ENCODE measurements at places on chromosomes 3 and 15.

DNA sequence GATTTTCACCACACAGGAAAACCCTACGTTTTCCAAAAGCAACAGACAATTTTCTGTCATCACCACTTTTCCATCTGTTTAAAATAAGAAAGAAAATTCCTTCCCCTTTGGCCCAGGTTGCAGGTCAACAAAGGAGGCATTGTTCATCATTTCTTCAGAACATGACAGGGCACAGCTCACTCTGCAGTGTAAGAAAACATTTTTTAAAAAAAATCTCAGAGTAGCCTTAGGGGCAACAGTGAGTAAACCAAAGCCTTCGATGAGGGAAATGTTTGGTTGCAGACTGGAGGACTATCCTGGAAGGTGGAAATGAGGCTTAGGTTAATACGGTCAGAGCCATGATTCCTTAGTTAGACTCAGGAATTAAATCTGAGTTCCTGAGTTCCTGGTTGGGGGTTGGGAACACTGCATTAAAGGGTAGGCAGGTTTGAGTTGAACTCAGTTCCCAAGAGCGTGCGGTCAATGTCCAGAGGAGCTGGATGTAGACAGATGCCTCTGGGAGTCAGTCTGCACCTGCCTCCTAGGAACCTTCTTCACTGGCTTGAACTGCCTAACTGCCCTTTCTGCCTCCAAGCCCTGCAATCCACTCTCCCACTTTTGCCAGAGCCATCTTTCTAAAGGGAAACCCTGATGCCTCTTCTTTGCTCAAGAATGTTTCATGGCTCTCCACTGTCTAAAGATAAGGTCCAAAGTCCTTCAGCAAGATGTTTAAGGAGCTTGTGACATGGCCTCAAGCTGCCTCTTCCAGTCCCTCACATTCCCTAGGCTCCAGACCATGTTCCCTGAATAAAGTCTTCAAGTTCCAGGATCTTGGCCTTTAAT lies 3.3 kb upstream of the HES1 start:
- no peak for DNase-seq

- no peak for DNase-seq
Observed at GRCh38 chr15:32979710-32980109, 214.8 kb downstream of the FMN1 start.

DNA sequence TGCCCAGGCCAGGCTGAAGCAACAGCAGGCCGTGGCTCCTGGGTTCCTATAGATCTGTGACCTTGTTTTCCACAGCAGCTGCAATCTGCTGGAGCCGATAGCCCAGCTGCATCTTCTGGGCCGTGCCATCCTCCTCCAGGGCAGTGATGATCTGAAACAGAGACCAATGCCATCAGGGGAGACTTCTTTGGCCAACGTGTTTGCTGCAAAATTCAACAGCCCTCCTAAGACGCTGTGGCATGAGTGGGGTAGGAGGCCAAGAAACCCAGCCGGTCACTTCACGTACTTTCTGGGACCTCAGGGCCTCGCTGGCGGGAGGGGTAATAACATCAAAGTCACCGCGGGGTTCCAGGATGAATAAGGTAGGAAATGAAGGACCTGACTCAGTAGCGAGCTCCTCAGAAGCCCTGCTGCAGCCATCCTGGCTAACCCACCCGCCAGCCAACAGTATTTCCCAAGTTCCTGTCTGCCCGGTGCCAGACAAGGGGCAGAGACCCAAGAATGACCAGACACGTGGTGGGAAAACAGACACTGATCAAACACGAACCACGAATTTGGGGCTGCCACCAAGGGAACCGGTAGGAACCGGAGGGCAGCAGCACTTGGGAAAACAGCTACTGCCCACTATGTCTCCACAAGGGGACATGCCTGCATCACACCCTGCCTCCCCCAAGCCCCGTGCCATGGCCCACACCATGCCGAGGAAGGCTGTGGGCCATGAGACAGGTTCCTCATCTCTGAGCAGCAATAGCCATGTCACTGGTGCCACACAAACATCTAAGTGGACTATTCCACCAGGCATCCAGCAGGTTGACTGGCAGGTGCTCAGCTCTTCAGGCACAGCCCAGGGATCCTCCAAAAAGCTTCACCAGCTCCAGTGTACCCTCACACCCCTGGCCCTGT lies 25.2 kb downstream of the PLXNB1 start:
- no peak for DNase-seq

DNA sequence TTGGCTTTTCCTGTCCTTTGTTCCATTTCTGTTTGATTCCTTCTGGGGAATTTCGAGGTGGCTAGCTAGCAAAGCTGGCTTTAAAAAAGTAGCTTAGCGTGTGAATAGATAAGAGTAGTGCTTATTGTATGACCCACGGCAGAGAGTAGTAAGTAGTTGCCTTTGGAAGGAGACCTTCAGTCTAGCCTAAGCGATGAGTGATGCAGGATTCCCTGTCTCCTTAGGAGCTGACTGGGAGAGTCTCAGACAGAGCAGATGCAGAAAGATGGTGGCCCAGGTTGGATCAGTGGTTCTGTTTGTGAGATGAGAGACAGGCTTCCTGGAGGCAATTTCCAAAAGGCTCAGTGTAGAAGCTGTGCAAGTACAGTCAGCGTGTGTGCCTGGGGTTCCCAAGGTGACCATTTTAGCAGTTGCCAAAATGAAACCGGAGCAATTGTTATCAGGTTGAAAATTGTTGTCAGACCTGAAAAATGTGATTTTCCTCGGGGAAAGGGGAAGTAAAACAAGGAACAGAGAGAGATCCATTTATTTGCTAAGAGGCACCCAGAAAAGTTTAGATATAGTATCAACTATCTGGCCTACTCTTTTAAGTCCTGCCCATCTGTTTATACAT lies 681 bp upstream of the IL5RA start:
- no peak for DNase-seq

DNA sequence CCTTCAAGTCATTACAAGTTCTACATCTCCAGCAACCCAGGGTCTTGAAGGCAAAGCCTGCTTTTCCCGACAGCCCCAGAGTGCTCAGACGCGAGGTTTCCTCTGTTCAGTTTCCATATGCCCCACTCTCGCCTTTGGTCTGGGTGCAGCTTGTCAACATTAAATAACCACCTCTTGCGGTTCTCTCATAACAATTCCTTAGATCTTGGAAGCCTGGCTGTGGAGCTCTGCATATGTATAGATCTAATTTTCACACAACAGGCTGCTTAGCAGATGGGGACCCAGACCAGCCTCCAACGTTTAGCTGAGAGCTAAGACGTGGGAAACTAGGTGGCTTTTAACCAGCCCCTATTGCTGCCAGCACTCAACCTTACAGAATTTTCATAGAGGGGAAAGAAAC lies 295.5 kb downstream of the RPLP1 start:
- no peak for DNase-seq

DNA sequence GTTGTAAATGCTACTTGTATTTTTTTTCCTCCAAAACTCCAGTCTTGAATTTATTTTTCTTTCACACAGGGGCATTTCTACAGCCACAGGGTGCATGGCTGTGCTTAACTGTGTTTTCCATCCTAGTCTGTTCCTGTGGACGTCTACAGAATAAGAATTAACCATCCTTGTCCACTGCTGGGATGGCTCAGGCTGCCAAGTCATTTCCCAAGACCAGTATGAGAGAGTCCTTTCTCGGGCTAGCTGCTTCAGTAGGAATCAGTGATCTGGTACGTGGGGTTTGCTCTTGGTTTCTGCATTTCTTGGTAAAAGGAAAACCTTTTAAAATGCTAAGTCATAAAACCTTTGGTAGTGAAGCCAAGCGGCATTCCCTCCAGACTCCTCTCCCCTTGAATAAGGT lies 29.8 kb downstream of the CHDH start:
- DNase-seq, result no peak

DNA sequence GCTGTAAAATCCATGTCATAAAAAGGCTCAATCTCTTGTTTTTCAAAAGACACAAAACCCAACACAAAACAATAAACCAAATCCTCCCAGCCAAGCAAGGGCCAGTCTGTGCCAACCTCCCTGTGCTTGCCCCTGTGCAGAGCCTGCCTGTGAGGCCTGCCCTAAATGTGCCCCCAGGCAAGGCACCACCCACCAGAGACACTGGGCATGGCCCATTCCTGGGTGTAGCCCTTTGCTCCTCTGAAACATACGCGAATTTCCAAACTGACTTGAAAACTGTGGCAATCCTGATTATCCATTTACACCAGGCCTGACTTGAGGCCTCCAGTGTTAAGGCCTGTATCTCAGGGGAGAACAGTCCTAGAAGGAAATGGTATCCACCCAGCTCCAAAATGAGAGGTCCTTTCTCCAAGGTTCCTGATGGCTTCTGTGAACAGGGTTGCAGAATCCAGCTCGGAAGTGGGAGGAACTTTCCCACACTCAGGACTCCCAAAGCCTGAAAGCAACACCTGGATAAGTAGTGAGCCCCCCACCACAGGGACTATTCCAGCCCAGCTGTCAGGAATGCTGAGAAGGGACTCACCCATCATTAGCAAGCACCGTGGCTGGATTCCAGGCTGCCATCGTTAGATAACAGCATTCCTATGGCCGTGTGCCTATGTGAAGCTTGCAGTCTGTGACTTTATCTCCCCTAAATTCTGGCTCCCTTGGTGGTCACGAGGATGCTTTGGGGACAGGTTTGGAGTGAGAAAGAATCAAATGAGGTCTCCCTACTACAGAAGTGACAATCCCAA lies 61.8 kb downstream of the CACNA2D2 start:
- DNase-seq, result no peak

DNA sequence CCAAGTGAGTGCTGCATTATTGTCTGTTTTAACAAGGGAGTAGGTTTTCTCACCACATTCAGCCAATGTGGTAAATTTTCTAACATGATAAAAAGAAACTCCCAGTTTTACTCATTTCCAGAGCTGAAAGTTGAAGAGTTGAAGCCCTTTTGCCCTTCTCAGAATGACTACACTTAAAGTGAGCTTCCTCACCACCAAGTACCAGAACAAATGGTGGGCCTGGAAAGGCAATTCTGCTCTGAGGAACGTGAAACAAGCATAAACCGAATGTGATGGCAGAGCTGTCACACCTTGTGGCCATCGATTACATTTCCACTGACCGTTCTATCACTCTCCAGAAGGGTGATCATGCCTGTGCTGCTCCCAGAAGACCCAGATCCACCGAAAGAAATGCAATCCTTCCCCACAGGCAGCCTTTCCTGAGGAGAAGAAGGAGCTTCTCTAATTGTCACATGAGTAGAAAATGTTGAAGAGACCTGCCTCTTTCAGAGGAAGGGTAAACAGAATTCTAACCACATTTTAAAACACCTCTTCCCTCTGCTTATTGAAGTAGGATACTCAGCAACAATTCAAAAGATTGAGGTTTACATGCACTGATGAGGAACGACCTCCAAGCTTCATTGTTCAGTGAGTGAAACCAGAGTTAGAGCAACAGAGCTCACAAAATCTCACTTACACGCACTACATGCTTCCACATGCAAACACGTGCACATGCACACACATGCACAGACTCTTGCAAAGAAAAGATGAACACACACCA lies 21.4 kb upstream of the CCR9 start:
- no peak for DNase-seq

DNA sequence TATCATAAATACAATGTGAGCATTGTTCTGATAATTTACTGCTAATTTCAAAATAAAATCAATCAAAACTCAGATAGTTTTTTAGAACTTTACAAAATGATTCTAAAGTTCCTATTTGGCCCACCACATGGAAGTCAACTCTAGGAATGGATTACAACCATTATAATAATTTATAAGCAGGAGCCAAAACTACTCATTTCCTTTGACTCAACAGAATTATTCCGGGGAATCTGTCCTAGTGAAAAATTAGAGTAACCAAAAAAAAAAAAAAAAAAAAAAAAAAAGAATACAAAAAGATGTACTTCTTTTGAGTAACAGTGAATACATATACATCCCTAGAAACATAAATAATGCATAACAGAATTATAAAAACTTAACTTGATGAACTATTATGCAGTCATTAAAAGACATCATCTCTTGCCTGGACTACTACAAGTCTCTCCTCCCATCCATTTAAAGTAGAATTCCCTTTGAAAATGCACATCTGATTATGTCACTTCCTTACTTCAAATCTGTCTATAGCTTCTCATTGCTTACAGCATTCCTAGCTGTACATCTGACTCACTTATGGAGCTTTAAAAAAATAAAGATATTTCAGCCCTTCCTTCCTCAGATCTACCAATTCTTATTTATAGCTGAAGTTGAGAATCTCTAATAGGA lies 43.4 kb downstream of the HDGFL3 start:
- DNase-seq, result no peak
